ENCODE measurements at places on chromosomes 3 and 15.

GRCh38 chr3:136162322-136162721, 33.8 kb downstream of the MSL2 start:
- DNase-seq, result no peak

DNA sequence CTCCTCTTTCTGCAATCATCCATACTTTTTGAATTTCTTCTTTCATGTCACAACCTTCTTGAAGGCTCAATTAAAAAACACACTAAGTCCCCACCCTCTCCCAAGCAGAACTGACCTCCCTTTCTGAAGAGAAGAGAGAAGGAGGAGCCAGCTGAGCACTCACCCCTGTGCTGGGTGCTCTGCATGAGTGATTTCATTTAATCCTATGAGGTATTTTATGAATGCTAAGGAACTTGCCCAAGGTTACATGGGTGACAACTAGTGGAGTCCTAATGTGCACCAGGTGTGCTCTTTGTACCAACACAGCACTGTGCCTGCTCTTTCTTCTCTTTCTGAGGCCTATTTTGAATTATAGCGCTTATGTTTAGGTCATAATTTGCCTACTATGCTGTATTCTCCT, 135.6 kb downstream of the DUT start:
- no peak for DNase-seq

DNA sequence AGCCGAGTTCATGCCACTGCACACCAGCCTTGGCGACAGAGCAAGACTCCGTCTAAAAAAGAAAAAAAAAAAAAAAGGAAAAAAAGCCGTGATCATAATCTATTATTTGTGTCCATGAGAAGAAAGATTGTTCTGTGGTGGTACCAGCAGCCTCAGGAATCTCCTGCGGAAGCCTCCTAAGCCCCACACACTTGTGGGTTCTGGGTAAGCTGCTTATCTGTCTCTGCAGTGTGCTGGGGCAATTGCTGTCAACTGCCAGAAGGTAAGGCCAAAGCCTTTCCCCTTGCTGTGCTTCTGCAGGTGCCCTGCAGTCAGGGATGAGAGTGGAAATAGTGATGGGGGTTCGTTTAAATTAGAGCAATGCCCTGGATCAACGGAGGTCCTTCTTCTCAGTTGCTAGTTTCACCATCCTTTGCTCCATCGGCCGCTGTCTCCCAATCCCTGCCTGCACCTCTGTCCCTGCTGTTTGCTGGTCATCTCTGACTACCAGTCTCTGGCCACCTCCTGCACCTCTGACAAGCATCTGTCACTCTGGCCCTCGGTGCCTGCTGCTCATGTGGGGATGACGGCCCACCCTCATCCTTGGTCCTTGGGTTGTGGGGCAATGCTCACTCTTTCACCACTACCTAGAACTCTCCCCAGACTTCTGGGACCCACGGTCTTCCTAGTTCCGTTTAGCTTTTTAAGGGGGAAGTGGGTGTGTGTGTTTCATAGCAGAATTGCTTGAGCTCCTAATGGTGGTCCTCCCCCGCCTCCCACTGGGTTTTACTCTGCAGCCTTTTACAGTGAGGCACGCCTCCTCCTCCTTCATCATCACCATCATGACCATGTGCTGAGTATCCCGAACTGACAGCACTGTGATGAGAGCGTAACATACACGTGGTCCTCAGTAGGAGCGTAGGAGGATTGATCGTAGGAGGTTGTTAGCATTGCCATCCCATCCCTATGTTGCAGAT, 25.5 kb downstream of the CHRD start:
- no peak for DNase-seq

GRCh38 chr3:57556459-57557084, 498 bp downstream of the PDE12 start:
- DNase-seq, result peak; percentile 19

GRCh38 chr3:23832523-23832922, 26.8 kb downstream of the UBE2E1 start:
- no peak for DNase-seq

GRCh38 chr3:131804565-131805133, 230.2 kb downstream of the CPNE4 start:
- no peak for DNase-seq

DNA sequence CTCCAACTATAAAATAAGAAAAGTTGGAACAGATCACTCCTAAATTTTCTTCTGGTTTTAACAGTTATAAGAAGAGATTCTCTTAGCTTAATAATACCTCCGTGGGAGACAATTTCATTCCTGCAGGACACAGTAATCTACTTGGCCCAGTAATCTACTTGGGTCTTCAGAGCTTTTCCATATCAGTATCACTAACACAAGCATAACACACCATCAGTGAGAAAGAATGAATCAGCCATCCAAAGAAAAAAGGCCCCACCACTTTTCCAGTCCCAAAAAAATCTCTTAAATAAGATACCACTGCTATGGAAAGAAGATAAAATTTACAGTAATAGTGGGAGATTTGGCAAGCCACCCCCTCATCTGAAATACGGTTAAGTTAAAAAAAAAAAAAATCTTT, 20.2 kb downstream of the SIN3A start:
- DNase-seq, result no peak

- DNase-seq, result no peak
These were observed 96.9 kb downstream of the THSD4 start for GRCh38 chr15:71212146-71212545.

Data from T-helper 22 cell (primary cell).